ENCODE measurements at places on chromosomes 16 and 17. TPM values are rescaled to one million over a fixed set of nuclear protein-coding genes. Genes with fewer than 3 reads are reported as not detected.

Gene ASIC2
- 1.2 TPM for total RNA-seq

Gene CCL8
- total RNA-seq, result not detected

Gene KRTAP9-4
- total RNA-seq, result not detected

Gene MFSD6L
- not detected for total RNA-seq

DNA sequence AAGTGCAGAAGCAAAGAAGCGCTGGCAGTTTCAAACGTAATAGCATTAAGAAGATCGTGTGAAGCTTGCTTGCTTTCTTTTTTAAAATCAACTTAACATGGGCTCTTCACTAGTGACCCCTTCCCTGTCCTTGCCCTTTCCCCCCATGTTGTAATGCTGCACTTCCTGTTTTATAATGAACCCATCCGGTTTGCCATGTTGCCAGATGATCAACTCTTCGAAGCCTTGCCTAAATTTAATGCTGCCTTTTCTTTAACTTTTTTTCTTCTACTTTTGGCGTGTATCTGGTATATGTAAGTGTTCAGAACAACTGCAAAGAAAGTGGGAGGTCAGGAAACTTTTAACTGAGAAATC is 17.4 kb upstream of the RAB11FIP4 start:
- DNase-seq, result no peak

DNA sequence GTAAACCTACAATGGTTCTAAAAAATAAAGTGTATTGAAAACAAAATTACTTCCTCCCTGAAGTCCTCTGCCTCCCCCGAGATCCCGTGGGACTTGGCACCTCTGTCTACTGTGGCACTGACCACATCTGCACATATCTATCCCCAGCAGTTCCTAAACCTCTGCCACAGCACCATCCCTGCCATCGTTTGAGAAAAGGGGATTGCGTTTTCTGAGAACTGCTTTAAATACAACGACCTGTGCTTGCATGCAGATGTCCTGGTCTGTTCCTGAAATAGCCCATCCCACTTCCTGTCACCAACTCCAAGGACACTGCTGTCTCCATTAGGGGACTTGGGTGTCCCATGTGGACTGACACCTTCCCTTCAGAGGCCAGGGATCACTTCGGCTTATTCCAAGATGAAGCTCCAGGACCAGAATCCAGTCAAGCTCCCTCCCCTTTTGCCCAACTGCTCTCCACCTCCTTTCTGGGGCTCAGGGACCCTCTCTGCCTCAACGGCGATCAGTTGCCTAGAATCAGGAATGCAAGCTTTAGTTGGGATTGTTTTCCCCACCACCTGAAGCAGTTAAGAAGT is 20.6 kb downstream of the CBLN1 start:
- DNase-seq, result no peak

DNA sequence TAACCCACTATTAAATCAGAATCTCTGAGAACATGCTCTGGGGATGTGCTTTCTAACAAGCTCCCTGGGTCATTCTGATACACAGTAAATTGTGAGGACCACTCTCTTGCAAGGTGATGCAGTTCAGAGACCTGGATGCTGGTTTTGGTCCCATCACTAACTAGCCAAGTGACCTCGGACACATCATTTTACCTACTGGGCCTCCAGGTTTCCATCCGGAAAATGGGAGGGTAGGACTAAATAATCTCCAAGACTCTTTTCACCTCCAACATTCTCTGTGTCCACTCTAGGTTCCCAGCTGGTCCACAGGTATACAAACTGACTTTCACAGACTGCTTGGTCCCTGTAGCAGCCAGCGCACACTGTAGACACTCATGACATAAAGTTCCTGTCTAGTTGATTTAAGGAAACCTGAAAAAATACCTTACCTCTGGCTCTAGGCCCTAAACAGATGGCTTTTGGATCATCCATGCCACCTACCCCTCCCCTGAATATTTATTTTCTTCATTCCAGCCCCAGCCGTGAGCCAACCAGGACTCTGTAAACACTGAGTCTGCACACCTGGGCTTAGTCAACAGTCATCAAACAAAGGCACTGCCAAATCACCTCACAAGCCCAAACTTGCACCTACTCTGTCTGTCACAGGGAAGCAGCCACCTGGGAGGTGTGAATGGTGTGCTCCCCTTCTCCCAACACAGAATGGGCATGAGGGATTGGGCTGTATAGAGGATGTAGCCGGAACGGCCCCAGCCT is 51.3 kb upstream of the MRPS23 start:
- no peak for DNase-seq

- DNase-seq, result no peak
Measured at GRCh38 chr16:68834550-68834949, 8.8 kb upstream of the TANGO6 start.

DNA sequence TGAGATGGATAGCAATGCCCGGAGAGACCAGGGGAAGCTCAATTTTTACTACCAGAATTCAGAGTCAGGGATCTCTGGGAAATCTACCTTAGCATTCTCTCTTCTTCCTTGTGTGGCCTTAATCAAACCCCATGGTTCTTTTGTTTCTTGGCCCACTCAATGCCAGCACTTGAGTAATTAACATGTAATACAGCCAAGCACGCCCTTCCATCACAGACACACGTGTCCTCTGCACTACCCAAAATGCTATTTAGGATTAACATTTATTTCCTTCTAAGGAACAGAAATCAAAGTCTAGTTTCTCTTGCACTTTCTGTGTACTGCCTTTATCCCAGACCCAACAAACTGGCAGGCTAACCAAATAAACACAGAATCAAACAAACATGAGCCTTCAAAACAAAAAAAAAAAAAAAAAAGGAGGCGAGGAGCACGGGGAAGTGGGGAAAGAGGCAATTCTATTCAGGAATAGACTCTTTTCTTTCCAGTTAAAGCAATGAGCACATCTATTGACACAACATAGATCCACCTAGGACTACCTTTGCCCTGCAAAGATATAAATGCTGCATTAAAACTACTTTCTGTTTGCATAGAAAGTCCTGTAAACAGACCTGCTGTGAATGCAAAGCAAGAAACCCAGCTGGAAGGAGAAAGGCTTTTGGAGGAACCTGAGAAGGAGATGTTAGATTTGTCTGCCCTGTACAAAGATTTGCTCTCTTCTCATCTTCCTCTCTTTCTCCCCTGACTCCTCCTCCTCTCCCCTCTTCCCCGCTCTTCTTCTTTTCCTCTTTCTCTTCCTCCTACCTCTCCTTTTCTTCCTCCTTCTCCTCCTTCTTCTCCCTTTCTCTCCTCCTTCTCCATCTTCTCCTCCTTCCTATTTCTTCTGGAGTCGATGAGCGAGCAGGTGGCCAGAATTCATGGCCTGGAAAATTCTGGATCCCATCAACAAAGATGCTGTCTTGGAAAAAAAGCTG is 294.4 kb downstream of the NPIPA8 start:
- no peak for DNase-seq

Data from uterus (tissue), 4 donors.